HFFc6 (cell line): ENCODE measurements at places on chromosomes 11 and 22. TPM values are rescaled to one million over a fixed set of nuclear protein-coding genes. Genes with fewer than 3 reads are reported as not detected.

SBF2 gene
- total RNA-seq, result 25.9 to 30.9 TPM (median 29.6 TPM) in 3 replicates

SLC1A2 gene
- total RNA-seq, result 1.7 to 2.0 TPM (median 1.7 TPM) in 3 replicates

HPX gene
- 0.21 to 1.3 TPM (median 0.56 TPM) in 3 replicates for total RNA-seq

KCNC1 gene
- total RNA-seq, result not detected in 3 replicates

ELFN2 gene
- total RNA-seq, result 1.3 to 6.1 TPM (median 5.1 TPM) in 3 replicates

PIWIL4 gene
- total RNA-seq, result 0.12 to 0.39 TPM in 2 of 3 replicates, not detected in the other

MS4A6A gene
- not detected in 2 replicates for total RNA-seq

OTOG gene
- not detected in 2 replicates for total RNA-seq

LINC01488 gene
- not detected in 3 replicates for total RNA-seq

CSNK2A3 gene
- total RNA-seq, result 0.96 to 2.2 TPM (median 1.3 TPM) in 3 replicates

- no peak for DNase-seq
Measured at GRCh38 chr11:113392236-113392921, 4.8 kb downstream of the ANKK1 start.

DNA sequence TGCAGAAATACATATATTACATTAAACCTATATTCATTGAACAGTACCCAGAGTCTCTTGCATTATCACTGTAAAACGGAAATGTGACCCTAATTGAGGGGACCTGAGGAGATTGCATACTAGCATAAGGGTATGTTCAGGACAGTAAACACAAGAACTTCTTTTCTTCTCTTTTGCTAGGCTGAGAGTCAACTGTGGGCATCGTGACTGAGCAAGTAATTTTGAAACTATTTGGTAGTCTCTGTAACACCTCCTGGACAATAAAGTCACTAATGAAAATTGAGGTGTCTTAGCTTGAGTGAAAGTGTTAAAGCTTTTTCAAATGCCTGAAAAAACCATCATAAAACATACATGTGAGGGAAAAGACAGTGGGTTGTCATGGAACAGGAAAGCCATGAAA is 90.9 kb downstream of the PDHX start:
- no peak for DNase-seq

DNA sequence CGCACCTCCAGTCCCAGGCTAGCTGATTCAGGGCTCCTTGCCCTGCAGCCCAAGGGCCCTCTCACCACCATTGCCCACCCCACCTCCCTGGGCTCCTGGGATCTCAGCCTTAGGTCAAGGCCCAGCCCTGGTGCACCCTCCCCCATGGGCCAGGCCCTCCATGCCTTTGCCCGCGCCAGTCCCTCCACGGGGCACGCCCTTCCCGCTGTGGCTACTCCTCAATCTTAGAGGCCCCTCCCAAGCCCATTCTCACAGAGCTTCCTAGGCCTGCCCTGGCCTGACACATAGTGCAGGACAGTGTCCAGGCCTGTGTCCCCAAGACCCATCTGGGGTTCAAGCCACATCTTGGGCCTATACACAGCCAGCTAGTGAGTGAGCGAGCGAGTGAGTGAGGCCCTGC is 6.9 kb downstream of the GP1BB start:
- DNase-seq, result no peak

GRCh38 chr11:8962841-8963240 is 1.4 kb downstream of the TMEM9B start:
- DNase-seq, result no peak

GRCh38 chr11:125140233-125140632 is 24.3 kb upstream of the PKNOX2 start:
- DNase-seq, result no peak

- no peak for DNase-seq
Measured at GRCh38 chr22:49026494-49027367, 800.9 kb downstream of the BRD1 start.

DNA sequence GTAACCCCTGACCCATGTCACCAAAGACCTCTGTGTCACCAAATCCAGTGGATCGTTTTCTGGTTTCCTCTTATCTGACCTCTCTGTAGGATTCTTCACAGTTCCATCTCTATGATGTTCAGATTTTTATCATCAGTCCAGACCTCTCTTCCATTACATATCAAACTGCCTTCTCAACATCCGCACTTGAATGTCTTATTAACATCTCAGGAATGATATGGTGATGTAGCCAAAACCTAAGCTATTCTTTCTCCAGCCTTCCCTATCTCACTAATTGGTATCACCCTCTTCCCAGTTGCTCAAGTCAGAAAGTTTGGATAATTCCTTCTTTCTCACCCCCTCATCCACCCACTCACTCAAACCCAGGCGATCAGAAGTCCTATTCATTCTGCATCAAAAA is 13.4 kb downstream of the APLNR start:
- peak; percentile 66 for DNase-seq

DNA sequence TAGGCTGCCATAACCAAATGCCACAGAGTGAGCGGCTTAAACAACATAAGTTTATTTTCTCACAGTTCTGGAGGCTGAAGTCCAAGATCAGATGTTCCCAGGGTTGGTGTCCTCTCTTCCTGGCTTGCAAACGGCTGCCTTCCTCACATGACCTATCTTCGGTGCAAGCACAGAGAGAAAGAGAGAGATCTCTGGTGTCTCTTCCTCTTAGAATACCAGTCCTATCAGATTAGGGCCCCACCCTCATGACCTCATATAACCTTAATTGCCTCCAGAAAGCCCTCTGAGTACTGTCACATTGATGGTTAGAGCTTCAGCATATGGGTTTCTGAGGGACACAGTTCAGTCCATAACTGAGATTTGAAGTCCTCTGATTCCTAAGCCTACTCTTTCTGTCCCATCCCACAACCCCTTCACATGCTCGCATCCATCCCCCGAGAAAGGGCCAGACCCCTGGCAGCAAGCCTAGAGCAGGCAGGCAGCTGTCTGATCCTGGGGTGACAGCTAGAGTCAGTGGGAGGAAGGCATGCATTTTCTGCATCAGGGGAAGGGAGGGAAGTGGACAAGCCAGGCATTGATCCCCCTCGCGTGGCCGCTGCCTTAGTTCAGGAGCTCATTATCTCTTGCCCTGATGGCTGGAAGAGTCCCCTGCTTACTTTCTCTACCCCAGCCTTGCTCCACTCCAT is 114.1 kb downstream of the FAR1 start:
- DNase-seq, result no peak

- DNase-seq, result no peak
Measured at GRCh38 chr22:29742326-29742725, 22.5 kb downstream of the CABP7 start.

GRCh38 chr22:36772451-36772850 is 3.5 kb downstream of the IFT27 start:
- no peak for DNase-seq

DNA sequence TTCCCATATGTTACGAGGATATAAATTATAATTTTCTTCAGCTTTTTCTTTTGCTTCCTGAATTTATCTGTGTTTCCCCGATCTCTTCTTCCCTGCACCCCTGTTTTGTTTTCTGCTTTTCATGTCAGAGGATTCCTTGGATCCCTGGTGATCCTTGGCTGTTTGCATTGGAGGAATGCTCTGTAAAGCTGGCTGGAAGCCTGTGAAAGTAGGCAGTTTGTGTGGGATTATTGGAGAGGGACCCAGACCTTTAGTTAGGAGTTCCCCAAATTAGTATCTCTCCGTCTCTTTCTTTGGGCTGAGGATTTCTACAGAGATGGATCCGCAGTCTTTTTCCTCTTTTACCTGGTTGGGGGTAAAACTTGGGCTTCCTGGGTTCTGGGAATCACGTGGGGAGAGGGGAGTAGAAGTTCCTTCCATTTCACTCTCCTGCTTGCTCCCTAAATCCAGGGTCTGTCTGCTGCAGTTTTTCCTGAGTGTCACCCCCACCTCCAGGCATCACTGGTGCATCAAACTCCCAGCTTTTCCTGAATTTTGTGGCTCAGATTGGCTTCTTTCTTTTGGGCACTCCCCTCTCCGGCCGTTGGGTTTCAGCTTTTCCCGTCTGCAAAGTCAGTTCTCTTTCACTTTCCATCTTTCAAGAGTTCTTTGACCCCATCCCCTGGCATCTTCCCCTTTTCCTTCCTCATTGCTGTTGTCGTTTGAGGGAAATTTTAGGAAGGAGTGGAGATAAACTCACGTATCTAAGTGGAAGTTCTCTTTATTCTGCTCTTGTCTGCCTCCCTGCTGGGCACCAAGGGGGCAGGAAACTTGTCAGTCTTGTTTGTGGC is 79.1 kb upstream of the ALX4 start:
- DNase-seq, result no peak

GRCh38 chr11:103631841-103632240 is 404.6 kb upstream of the DDI1 start:
- no peak for DNase-seq

DNA sequence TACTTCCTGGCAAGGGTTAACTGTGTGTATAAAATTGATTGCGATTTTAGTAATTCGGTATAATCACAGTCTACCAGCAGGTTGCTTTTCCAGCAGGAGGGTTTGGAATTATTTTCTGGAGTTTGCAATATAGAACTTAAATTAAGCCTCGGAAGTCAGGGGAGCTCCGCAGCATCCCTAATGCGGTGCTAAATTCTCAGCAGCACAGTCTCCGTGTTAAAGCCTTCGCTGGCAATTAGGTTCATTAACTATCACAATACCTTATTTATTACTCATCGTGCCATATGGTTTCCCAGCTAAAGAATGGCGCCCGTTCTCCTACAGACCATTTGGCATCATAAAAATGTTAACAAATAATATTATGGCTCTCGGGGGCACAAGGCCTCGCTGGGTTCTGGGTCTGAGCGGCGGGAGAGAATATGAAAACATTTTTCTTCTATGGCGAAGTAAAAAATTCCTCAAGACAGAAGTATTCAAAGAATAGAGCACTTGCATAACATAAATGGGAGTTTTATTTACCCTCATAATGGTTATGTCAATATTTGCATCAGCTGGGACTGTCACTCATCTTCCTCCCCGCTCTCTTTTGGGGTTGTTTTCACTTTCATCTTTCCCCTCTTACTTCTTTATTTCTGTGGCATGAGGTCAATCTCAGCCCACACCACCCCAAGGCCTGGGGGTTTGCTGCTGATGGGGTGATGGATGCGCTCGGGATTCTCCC is 28.1 kb upstream of the ZBTB16 start:
- DNase-seq, result no peak

- DNase-seq, result no peak
Measured at GRCh38 chr22:21652547-21653545, 10.7 kb downstream of the SDF2L1 start.

DNA sequence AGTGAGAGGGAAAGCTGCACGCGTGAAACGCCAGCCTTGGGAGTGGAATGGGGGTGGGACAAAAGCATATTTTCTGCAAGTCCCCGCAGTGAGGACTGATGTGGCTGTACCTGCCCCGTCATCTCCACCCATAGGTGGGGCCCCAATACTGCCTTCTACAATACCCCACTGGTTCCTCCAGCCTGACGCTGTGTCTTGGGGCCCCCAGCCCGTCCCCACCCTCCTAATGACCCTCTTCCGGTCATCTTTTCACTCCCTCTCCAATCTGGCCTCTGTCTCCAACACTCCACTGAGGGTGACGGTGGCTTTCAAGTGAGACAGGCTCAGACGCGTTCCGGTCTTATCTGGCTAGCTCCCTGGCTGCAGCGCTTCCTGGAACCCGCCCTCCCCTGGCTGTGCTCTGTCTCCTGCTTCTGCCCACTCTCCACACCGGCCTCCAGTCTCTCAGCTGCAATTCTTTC is 104.2 kb downstream of the MICAL3 start:
- no peak for DNase-seq

DNA sequence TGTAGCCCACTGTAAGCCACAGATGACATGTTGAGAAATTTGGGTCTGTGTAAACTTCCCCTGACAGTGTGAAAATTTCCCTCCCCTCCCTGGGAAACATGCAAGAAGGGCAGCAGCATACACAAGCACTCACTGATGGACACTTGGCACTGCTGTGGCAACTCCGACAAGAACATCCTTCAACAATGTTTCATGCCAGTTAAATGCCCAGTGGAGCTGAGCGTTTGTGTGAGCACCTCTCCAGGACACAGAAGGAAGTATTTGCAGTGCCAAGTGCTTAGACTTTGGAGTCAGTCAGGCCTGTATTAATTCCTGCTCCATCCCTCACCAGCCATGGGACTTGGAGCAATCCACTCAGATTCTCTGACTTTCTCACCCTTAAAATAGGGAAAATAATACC is 17.7 kb downstream of the C11orf87 start:
- no peak for DNase-seq

GRCh38 chr22:17120281-17120680 is 879 bp downstream of the TMEM121B start:
- DNase-seq, result no peak

DNA sequence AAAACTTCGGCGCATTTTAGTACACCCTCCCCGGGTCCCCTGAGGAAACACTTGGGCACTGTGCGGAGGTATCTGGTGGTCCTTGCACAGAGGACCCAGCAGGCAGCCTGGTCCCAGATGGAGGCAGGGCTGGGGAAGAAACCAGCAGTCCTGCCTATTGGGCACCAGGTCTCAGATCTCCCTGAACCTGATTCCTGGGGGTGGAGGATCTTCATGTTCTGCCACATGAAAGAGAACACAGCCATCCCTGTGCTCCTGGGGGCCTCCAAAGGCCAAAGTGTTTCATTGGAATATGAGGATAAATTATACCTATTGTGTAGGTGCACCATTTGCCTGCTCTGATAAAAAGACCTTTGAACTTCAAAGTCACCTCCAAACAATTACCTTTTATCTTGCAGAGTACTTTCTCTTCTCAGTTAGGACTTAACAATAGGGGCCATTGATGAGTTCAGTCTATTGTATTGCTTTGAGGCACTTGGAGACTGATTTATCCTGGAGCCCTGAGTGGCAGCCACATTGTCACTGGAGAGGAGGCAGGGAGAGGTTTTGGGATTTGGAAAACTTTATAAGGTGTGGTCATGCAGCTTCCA is 1.8 kb downstream of the RCN1 start:
- no peak for DNase-seq

- no peak for DNase-seq
Measured at GRCh38 chr22:26972286-26972685, 314.9 kb downstream of the MIAT start.

GRCh38 chr11:33779849-33780528 is 5.7 kb upstream of the FBXO3 start:
- DNase-seq, result peak; percentile 65

DNA sequence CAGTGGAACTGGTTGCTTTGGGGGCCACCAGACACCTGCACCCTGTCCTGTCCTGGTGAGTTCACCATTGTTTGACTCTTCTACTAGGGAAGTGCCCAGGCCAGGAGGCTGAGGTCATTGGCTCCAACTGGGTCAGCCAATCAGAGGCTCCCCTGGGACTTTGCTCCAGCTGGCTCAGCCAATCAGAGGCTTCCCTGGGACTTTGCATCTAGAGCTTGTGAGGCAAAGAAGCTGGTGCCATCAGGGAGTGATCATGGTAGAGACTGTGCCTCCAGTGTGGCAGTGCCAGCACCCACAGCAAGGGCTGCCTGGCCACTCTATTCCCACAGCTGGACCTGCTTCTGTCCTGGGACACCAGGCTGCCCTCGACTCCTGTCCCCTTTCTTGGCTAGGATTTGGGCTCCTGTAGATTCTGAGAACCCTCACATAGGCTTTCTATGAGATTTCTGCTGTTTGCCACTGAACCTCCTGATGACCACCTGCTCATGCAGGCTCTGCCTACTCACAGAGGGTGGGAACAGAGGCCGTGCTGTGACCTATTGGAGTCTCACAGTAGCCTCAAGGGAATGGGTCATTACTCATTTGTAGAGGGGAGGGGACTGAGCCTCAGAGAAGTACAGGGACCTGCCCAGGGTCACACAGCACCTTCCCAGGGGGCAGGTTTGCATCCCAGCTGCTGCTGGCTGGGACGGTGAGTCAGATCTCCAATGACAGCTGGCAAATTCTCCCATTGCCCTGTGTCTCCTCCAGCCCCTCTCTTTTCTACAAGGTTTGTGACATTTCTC is 59.2 kb upstream of the SHISAL1 start:
- DNase-seq, result no peak
